ENCODE measurements at places on chromosomes 3 and 15.

GRCh38 chr3:47571391-47572175 is 7.1 kb downstream of the CSPG5 start:
- DNase-seq, result no peak

- DNase-seq, result no peak
These were observed 90.6 kb downstream of the ARNT2 start for GRCh38 chr15:80494756-80495155.

- peak; percentile 88 for DNase-seq
These were observed 15.4 kb upstream of the CSPG4 start for GRCh38 chr15:75727851-75728715.

GRCh38 chr3:16240229-16241023 is 24.3 kb downstream of the DPH3 start:
- DNase-seq, result no peak

- no peak for DNase-seq
These were observed 394.9 kb downstream of the PTPRG start for GRCh38 chr3:61956236-61956635.

- DNase-seq, result no peak
These were observed 13.2 kb downstream of the TSPAN3 start for GRCh38 chr15:77057685-77058084.

GRCh38 chr15:101035611-101036010 is 116.5 kb downstream of the LRRK1 start:
- no peak for DNase-seq

DNA sequence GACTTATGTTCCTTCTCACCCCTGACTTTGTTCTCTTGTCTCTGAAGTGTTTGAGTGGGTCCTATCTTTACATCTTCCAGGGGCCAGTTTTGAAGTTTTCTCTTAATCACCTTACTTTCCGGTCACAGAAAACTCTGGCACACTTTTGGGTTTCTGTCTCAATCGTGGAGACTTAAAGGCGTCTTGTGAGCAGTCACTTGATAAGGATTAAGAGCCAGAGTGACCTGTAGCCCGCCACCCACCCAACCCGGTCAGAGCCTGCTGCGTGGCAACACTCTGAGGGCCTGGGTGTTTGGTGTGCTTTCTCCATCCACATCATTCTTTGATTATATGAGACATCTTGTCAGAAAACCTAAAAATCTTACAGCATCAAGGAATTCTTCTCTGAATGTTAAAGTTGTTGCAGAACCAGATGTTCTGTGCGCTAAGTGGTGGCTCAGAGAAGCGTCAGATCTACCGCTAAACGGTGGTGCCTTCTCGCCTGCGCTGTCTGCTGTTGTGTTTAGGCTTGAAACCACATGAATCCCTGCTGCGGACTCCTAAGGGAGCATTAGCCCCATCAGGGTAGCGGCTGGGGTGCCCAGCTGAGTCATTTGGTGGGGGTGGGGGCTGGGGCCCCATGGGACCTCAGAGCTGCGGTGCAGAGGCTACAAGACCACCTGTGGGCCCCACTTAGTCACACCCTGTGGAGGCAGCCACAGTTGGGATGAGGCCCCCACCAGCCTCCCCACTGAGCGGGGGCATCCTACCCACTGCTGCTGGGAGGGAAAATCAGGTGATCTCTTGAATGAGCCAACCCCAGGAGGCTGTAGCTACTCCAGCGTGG is 158.7 kb upstream of the BHLHE40 start:
- no peak for DNase-seq

DNA sequence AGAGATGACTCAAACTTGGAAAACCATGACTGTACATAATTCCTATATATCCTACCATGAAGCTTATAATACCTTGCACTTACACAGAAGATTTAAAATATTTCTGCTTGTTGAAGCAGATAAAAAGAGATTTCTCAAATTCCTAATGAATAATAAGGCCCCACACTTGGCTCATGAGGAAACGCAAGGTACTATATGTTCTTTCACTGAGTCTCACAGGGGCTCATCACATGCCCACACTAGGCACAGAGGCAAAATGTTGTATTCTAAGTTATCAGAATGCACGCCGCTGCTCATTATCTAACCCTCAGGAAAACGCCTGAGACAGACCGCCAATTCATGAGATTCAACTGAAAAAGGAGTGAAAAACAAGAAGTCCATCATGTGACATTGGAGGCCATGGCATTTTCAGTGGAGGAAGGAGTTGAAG is 5.6 kb downstream of the MYO1E start:
- no peak for DNase-seq

DNA sequence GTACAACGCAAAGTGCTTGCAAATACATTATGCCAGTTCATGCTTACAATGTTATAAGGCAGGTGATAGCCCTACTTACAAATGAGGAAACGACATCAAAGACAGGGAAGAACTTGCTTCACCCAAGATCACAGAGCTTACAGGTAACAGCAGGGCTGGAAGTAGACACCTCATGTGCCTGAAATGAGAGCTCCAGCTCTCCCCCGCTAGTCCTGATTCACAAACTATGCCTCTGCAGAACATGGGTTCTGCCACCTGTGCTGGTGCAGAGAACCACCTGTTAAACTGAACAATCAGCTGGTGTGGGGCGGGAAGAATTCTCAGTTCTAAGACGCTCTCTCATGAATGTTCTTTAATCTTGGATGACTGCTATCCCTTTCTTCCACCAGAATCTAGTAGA is 7.4 kb downstream of the RBSN start:
- no peak for DNase-seq

GRCh38 chr3:143445118-143445517 is 325.5 kb downstream of the CHST2 start:
- DNase-seq, result no peak

DNA sequence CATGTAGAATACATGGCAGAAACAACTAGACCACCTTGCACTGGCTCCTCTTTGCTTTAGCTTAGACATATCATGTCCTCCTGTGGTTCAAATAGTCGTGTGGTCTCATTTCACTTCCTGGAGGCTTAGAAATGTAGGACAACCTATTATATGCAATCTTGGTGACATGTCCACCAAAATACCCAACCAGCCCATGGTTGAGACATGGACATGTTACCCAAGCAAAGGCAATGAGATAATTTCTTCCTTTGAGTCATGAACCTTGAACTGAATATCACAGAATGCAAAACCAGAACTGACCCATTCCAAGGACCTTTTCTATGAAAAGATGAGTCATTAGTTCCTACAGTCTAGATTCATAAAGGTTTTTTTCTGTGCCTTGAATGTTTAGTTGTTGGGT is 309.0 kb upstream of the MDFIC2 start:
- DNase-seq, result no peak

- peak; percentile 61 for DNase-seq
These were observed 141.1 kb downstream of the XXYLT1 start for GRCh38 chr3:195129644-195130492.

- DNase-seq, result no peak
These were observed 1068.6 kb downstream of the FHIT start for GRCh38 chr3:60182697-60183096.

- no peak for DNase-seq
These were observed 503.9 kb downstream of the TAFA4 start for GRCh38 chr3:68428495-68428894.

GRCh38 chr3:142850395-142851023 is 38.4 kb downstream of the PCOLCE2 start:
- DNase-seq, result no peak

- no peak for DNase-seq
These were observed 125.8 kb downstream of the PTPRG start for GRCh38 chr3:61687206-61687605.

GRCh38 chr3:52787672-52788625 is 6.6 kb upstream of the ITIH3 start:
- no peak for DNase-seq

DNA sequence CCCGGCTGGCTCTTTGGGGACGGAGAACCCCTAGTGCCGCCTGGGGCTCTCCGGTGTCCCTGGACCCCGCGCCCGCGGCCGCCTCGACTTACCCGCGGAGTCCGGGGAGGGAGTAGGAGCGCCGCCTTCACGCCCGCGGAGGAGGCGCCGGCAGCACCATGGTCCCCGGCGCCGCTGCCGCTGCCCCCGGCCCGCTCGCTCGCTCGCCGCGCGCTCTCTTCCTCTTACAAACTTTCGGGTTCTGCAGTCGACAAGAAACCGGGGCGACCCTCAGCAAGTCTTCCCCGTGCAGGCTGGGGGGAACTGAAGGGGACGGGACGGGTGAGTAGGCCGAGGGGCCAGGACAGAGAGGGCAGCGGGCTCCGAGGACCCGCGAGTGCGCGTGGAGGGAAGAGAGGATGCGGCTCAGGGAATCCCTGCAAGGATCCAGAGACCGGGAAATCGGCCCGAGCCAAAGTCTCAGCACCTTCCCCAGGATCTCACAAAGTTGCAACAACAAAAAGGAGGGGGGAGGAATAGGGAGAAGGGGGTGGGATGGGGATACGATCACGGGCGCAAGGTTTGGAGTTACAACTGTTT is 2.0 kb downstream of the FOXP1 start:
- peak; percentile 80 for DNase-seq

DNA sequence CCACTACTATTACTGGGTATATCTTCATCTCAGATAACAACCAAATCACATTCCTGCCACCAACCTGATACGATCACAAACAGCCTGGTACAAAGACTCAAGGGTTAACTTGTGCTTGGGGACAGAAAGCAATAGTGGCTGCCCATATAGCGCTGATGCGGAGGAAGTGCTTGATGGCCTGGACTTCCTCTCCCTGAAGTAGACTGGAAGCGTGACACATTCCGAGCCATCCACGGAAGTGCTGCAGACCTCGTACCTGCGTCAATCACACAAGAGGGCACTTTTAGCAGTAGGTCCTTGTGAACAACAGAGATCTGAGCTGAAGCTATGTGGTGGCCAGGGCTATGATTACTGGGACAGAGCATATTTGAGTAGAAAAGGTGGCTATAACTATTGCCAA is 17.3 kb upstream of the C3orf62 start:
- no peak for DNase-seq

GRCh38 chr15:46848704-46849103 is 868.6 kb upstream of the SEMA6D start:
- DNase-seq, result no peak

GRCh38 chr3:27340534-27340933 is 28.6 kb downstream of the NEK10 start:
- no peak for DNase-seq

GRCh38 chr3:47578119-47578632 is 489 bp downstream of the CSPG5 start:
- peak; percentile 78 for DNase-seq

DNA sequence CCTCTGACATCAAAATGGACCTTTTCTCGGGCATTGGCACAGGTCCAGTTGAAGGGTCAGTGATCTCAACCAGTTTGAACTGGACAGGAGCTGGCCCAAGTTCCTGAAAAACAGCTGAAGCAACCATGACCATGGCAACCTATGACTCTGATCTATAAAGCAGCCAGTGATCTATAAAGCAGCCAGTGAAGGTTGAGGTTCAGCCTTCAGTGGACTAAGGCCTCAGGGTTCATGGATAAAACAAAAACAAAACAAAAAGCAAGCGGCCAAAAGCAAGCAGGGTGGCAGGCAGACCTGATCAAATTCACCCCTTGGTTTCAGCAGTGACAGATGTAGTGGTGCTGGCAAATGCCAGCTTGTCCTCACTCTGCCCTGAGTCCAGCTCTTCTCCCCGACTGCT is 10.0 kb upstream of the CHRNB4 start:
- DNase-seq, result no peak

DNA sequence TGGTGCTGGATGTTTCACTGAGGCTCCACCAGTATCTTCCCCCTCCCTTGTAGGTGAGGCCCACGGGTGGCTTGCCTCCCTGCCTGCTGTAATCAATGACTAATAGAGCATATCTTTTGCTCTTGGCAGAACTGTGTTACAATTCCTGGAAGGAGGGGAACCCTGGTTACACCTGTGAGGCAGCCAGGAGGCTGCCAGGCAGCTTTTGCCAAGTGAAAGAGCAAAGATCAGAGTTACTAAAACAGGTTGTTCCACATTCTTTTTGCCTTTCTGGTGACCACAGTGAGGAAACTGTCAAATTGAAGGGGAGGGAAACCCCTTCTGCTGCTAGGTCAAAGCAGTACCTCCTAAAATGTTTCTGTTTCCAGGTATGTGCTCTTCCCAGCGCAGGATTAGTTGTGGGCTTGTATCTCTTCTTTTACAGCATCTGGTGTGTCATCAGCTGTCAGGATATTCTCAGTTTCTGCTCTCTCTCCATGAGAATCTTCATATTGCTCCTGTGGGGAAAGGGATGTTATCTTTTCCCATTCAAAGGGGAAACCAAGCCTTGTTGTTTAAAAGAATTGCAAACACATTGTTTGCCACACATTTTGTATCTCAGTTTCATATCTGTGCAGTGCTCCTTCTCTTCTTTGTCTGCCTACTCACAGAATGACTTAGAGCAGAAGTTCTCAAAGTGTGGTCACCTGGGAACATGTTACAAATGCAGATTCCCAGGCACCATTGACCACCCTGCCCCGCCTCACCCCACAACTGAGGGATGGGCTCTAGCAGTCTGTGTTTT is 137.4 kb upstream of the UMPS start:
- no peak for DNase-seq

DNA sequence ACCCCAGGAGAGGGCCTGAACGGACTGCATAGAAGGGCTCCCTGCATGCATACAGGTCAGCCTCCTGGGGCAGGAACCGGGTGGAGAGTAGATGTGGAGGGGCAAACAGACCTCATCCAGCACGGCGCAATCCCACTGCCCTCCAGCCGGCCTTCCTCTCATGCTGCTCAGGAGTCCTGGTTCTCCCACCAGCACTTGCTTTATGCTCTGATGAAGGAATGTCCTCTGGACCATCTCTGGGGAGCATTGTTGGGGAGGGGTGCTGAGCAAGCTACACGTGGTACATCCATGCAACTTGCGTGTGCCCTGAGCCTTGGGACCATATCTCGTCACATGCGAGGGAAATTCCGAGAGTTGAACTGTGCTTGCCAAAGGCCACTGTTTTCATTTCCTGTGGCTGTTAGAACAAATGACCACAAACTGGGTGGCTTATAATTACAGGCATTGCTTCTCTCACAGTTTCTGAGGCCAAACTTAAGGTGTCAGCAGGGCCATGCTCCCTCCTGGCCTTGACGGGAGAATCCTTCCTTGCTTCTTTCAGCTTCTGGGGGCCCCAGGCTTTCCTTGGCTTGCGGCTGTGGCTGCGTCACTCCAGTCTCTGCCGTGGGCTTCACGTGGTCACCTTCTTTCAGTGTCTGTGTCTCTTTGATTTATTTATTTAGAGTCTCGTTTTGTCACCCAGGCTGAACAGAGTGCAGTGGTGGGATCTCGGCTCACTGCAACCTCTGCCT is 12.2 kb downstream of the SELENOS start:
- DNase-seq, result no peak

DNA sequence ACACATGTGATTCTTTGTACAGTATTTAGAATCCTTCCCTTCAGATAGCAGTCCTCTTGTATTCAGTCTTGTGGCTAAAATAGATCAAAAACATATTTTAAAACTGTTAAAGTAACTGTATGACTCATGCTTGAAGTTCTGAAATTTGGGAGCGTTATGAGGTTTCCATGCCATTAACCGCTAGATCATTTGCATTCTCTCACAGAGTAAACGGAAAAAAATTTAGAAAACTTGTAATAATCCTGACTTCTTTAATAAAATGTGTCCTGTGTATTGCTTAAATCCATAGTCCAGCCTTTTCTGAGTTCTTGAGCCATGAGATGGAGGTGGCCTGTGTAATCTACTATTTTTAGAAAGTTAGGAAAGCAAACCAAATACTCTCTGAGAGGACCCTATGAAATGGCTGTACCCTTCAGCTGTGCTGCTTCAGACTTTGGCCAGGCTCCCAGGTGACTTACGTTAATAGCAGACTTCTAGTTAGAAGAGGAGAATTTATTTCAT is 33.8 kb downstream of the MBNL1 start:
- no peak for DNase-seq

GRCh38 chr3:170605490-170605889 is 19.6 kb upstream of the SLC7A14 start:
- no peak for DNase-seq
